ENCODE measurements at places on chromosomes 6 and 20.

GRCh38 chr6:26329763-26330511, 35.1 kb upstream of the BTN3A2 start:
- DNase-seq, result no peak

DNA sequence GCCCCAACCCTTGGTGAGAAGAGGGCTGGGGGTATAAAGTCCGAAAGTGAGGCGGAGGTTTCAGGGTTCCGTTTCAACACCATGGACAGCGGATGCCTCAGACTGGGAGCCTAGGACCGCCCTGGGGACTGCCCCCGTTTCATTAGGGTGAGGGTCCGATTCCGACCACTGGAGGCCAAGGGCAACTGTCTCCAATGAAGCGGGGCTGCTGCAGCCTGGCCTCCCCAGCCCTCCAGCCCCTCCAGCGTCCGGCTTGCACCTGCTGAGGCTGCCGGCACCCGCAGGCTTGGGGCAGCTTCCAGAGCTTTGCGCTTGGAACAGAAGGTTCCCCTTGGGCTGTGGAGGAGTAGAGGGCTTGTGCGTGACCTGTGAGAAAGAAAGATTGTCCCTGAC, 39.9 kb downstream of the YTHDF1 start:
- DNase-seq, result no peak

- DNase-seq, result no peak
Measured at GRCh38 chr20:63225082-63225454, 9.1 kb upstream of the YTHDF1 start.

GRCh38 chr6:85482905-85483700, 33.2 kb downstream of the NT5E start:
- peak; percentile 13 for DNase-seq

- DNase-seq, result no peak
Measured at GRCh38 chr6:36692220-36692619, 5.4 kb upstream of the RAB44 start.

DNA sequence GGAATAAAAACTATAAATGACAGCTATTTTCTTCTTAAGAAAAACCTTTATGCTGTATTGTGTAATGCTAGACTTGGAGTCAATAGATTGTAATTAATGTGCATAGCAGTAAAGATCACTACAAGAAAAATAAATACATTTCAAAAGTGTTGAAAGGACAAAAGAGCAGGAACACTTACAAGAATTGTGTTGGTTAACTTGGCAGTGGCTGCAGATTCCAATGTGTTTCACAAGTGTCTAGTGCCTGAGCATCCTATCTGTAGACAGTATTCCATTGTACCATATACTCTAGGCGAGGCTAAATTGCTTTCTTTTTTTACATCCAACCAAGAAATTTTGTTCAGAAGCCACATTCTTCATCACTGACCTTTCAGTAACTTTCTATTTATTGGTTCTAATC, 924.1 kb downstream of the EPHA7 start:
- DNase-seq, result no peak

DNA sequence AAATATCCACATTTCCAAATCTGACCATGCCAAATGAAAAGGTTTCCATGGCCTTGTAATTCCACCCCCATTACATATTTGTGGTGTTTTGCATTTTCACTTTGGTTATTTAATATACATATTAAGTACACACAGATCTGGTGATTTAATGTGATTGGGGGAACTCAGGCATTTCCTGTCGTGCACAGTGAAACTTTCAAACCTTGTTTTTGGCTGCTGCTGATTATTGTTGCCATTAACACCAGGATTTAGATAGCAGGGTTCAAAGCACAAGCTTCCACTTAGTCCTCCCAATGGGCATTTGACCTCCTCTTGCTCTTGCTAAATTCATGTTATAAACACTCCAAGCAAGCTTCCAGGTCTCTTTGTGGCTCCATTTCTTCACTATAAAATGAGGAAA, 166.5 kb downstream of the SOBP start:
- no peak for DNase-seq

GRCh38 chr6:170476360-170476759, 76.7 kb downstream of the PSMB1 start:
- DNase-seq, result no peak

All from DMS153 (cell line).